ENCODE measurements at places on chromosomes 1 and 21.

DNA sequence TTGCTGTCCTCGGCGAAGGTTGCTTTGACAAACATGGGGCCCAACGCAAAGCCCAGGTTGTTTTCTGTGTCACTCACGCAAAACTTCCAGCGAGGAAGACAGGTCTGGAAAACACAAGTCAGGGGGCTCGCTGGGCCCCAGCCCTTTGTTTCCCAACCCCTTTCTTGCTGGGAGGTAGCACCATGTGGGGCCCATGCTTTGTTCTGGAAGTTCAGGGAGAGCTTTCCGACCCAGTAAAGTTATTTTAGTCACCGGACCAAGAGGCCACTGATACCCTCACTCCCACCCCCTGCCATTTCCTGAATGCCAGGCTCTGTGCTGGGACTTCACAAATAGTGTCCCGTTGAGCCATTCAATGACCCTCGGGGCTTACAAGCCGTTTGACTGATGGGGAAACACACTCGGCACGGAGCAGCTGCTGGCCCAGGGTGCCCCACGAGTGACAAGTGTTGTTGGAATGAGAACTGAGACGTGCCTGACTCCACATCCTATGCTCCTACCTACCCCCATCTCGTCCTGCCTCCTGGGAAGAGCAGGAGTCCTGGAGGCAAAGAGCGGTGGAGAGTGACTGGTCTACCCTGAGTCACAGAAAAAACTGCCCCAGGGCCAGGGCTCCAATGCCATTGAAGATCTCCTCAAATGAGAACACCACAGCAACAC lies 52.0 kb downstream of the ECE1 start:
- DNase-seq: peak; percentile 44

GRCh38 chr1:101221945-101222429 lies 14.8 kb upstream of the S1PR1 start:
- no peak for DNase-seq

- no peak for DNase-seq
Observed at GRCh38 chr1:173581383-173582079, 21.3 kb downstream of the SLC9C2 start.

GRCh38 chr1:151807131-151807530 lies 1.9 kb upstream of the LINGO4 start:
- no peak for DNase-seq

- no peak for DNase-seq
Observed at GRCh38 chr1:62398377-62398776, 38.5 kb upstream of the USP1 start.

- no peak for DNase-seq
Observed at GRCh38 chr1:23216771-23217420, 406 bp downstream of the HTR1D start.

DNA sequence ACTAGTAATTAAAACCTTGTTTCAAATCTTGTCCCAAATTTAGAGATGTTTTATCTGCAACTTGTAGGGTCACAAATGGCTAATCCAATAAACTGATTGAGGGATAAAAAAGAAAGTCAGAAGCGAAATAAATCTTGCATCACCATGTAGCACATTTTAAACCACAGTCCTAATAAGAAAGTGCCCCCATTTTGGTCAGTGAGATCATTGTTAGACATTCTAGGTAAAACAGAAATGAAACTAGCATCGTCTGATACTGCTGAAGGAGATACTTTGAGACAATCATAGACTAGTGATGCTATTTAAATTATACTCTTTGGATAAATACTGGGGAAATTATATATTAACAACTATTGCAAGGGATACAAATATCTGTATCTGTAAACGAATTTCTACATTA lies 247.9 kb downstream of the AMY1C start:
- no peak for DNase-seq

- DNase-seq: no peak
Observed at GRCh38 chr1:204382714-204383083, 23.0 kb upstream of the PLEKHA6 start.

DNA sequence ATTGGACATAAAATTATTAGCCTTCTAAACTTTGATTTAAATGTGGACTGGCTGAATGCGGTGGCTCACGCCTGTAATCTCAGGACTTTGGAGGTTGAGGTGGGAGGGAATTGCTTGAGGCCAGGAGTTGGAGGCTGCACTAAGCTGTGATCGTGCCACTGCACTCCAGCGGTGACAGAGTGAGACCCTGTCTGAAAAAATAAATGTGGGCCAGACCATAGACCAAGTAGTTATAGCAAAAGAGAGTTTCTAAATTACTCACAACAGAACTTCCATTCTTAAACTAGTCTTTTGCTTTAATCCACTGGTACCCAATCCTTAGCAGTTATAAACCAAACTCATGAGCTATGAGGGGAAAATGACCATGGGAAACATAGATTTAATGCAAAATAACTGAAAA lies 35.2 kb downstream of the RAP1A start:
- no peak for DNase-seq

GRCh38 chr1:116033322-116033721 lies 57.0 kb downstream of the SLC22A15 start:
- peak; percentile 17 for DNase-seq

- no peak for DNase-seq
Observed at GRCh38 chr1:86084998-86085397, 71.6 kb downstream of the COL24A1 start.

GRCh38 chr21:19993268-19993667 lies 1004.9 kb upstream of the NCAM2 start:
- DNase-seq: no peak

DNA sequence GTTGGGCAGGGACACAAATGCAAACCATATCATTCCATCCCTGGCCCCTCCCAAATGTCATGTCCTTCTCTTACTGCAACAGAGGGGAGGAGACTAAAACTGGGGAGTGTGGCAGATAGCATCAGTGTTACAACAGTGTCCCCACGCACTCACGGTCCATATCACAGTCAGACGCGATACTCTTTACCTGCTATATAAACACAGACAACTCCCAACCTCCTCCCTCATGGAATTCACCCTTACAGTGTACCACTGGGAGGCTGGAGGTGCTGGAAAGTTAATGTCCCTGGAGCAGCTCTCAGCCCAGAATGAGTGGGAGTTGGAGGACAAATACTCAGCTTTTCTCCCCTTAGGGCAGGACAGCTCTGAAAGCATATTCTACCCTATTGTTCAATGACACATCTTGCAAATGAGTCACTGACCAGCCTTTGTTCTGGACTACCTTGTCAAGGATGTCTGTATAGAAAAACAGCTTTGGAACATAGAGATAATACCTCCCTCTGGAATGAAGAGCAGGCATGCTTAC lies 445.9 kb downstream of the SETD4 start:
- DNase-seq: peak; percentile 14

- peak; percentile 57 for DNase-seq
Observed at GRCh38 chr1:109509176-109510134, at the start of gene AMIGO1. Gene AMIGO1, minus strand, starts transcription at chr1:109509727. Its CDS starts 815 bp downstream, at chr1:109508912.

- DNase-seq: no peak
Observed at GRCh38 chr1:153563991-153564390, 1.7 kb downstream of the S100A2 start.

DNA sequence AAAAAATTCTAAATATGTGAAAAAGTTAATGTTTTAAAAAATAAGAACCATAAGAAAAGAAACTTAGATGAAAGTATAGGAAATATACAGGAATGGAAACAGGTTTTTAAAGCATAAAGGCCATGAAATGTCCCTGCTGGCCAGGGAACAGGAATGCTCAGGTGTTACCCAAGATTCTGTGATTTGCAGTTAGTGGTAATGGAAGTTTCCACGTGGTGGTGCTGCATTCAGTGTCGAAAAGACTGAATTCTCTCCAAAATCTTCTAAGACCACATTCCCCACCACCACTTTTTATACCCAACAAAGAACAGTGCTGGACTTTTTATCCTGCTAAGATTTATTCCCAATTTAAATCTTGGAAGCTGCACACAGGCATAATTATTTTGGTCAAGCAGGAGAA lies 126.2 kb downstream of the PRRX1 start:
- peak; percentile 41 for DNase-seq

DNA sequence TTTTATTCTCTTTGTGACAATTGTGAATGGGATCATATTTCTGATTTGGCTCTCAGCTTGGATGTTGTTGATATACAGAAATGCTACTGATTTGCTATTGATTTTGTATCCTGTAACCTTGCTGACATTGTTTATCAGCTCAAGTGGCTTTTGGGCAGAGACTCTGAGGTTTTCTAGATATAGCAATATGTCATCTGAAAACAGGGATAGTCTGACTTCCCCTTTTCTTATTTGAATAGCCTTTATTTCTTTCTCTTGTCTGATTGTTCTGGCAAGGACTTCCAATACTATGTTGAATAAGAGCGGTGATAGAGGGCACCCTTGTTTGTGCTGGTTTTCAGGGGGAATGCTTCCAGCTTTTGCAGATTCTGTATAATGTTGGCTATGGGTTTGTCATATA lies 150.8 kb downstream of the FASLG start:
- no peak for DNase-seq

GRCh38 chr1:83118472-83118871 lies 880.5 kb downstream of the TTLL7 start:
- DNase-seq: no peak

GRCh38 chr1:43766086-43766784 lies 58.9 kb downstream of the ST3GAL3 start:
- DNase-seq: peak; percentile 86

- no peak for DNase-seq
Observed at GRCh38 chr21:42364304-42364865, 1.9 kb downstream of the TFF1 start.

DNA sequence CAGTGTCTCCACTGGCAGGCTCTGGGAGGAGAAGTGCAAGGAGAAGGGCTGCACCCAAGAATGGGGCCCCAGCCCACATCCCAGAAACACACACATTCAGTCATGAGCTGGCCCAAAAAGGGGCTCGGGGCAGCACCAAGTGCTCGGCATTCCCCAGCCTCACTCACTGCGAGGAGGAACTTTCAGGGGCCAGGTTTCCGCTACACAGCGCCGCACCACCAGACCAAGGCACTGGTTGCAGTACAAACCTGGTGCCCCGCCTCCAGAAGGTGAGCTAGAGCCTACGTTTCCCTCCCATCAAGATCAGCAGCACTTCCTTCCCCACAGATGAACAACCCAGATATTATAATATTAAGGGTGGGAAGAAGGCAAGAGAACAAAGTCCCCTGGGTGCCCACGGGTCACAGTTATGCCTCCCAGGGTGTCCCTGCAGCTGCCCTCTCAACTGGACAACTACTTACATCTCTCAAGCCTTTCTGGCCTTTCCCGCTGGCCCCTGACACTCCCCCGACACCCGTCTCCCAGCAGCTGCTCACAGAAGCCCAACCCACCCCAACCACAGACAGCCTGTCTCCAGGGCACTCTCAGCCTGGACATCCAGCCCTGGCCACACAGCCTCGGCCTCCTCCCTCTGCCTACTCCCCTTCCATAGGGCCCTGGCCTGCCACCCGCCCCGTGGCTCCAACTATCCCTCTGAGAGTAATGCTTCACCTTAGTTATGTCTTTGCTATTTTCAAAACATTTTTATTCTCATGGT lies 3.8 kb downstream of the PBXIP1 start:
- no peak for DNase-seq

DNA sequence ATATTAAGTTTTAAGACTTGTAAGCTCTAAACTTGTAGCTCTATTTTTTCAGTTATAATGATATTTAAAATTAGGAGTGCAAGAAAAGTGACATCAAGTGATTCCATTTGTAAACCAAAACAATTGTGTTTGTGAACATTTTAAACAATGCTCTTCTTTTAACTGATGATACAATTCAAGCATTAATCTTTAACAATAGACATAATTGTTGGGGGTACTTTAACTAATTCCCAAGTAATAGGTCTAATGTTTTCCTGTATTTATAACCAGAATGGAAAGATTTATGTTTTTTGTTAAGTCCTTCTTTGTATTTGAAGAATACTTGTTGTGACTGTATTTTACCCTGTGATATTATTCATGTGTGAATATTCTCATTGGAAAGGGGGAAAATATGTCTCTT lies 6.8 kb downstream of the ATG4C start:
- no peak for DNase-seq

DNA sequence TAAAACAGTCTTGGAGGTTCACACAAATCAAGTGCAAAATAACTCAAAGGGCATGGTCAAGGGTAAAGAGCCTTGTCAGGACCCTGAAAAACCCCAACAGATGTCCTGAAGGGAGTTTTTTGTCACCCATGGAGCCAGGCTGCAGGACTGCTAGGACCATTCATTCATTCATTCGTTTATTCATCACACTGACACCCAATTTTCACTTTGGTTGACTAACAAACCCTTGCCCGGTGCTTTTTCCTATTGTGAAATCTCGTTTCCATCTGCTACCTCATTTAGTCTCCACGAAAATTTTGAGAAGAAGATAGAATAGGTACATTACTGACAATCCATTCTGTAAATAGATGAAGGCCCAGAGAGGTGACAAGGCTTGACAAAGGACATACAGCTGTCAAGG lies 216.0 kb downstream of the HIVEP3 start:
- no peak for DNase-seq
